Urinary bladder (tissue), 4 donors: ENCODE measurements at places on chromosomes 2 and 18. TPM values are rescaled to one million over a fixed set of nuclear protein-coding genes. Genes with fewer than 3 reads are reported as not detected.

- DNase-seq = no peak
Observed at GRCh38 chr2:88668862-88669261, 22.6 kb upstream of the RPIA start.

- no peak for DNase-seq
Observed at GRCh38 chr2:75607988-75608683, 38.4 kb upstream of the MRPL19 start.

DNA sequence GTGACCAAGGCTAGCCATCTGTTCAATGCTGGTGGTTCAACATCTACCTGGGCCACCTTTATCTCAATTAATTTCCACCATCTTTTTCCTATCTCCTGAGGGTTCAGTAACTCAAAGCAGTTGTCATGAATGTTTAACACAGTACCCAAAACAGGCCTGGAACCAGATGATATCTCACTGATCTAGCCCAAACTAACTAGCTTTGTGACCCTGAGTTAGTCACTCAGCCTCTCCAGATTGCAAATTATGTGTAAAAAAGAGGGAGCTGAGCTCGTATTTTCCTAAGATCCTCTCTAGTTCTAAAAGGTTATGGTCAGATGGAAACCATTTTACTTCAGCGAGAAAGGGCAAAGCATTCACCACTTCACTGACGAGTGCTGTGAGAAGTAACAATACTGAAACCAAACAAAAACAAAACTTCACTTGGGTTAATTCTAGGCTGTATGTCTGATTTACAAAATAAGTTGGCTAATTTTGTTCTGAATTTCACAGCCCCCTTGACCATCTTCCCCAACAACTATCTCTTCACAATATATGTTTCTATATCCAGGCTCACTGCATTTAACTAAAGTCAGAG, 14.8 kb downstream of the SPRED2 start:
- DNase-seq = no peak

GRCh38 chr18:36762074-36762473, 66.7 kb downstream of the TPGS2 start:
- no peak for DNase-seq

- no peak for DNase-seq
Observed at GRCh38 chr2:171447675-171448074, 13.6 kb downstream of the DCAF17 start.

DNA sequence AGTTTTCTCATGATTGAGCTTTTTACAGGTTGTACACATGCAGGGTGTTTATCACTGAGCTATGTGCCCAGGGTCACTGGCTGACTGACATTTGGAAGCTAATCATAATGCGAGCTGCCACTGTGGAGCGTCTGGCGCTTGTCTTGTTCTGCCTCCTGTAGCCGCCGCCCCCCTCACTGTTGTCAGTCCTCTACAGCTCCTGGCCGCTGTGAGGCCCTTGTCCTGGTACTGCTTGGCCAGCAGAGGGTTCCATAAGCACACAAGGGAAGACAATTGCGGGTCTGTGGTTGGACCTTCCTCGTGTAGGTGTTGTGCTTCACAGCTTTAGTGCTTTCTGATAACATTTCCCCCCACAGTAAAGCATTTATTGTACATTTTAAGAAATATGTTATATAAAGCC, 105.6 kb upstream of the LDLRAD4 start:
- no peak for DNase-seq

- no peak for DNase-seq
Observed at GRCh38 chr2:74551530-74551929, 2.2 kb downstream of the LOXL3 start.

GRCh38 chr2:39697454-39697853, 31.7 kb downstream of the TMEM178A start:
- DNase-seq = no peak

DNA sequence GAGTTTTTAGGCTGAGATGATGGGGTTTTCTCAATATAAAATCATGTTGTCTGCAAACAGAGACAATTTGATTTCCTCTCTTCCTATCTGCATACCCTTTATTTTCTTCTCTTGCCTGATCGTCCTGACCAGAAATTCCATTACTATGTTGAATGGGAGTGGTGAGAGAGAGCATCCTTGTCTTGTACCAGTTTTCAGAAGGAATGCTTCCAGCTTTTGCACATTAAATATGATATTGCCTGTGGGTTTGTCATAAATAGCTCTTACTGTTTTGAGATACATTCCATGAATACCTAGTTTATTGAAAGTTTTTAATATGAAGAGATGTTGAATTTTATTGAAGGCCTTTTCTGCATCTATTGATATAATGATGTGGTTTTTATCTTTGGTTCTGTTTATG, 181.8 kb downstream of the GBX2 start:
- no peak for DNase-seq

DNA sequence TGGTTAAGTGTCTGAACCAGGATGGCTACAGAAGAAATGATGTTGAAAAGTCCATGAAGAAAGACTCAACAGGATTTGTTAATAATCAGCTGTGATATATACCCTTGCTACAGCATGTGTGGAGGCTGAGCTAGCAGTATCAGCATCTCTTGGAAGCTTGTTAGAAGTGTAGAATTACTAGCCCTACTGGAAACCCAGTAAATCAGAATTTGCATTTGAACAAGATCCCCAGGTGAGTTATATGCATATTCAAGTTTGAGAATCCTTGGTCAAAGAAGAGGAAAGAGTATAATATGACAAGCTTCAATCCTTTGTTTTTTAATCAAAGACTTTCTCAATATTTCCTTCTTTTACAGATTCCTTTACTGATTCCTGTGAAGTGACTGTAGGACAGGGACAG, 109.0 kb upstream of the KCNJ3 start:
- no peak for DNase-seq

- DNase-seq = no peak
Observed at GRCh38 chr2:17911491-17912260, 33.2 kb downstream of the KCNS3 start.

The ZSWIM2 gene
- 0.21 TPM for total RNA-seq

The NEB gene
- 79.5 TPM for total RNA-seq

The SCN9A gene
- total RNA-seq = 32.9 TPM

The TMEM169 gene
- total RNA-seq = 0.85 TPM
